Motor neuron (in vitro differentiated cells): ENCODE measurements at places on chromosomes 3 and 15.

- ATAC-seq = peak; percentile 87
These were observed 40.8 kb downstream of the NUP210 start for GRCh38 chr3:13379201-13379830.

- ATAC-seq = no peak
These were observed 89.6 kb upstream of the GALNT15 start for GRCh38 chr3:16084887-16085286.

- ATAC-seq = no peak
These were observed 177.6 kb upstream of the BCL6 start for GRCh38 chr3:187922704-187923416.

DNA sequence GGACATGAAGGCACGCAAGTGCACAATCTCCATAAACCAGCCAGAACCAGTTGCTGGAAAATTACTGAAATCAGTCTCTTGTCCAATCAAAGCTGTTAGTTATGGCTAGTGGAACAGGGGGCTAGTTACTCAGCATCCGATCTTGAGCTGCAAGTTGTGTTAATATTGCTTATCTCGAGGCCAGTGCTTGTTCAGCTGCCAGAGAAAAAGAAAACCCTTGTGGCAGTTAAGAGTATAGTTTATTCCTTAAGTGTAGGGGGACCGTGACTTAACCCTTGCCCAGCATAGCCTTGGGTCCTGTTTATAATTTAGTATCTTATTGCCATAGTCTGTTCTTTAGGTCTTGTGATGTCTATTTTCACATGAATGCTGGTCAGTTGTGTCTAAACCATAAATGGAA lies 268.5 kb downstream of the CD47 start:
- no peak for ATAC-seq

GRCh38 chr3:130800829-130801228 lies 54.2 kb upstream of the PIK3R4 start:
- no peak for ATAC-seq

DNA sequence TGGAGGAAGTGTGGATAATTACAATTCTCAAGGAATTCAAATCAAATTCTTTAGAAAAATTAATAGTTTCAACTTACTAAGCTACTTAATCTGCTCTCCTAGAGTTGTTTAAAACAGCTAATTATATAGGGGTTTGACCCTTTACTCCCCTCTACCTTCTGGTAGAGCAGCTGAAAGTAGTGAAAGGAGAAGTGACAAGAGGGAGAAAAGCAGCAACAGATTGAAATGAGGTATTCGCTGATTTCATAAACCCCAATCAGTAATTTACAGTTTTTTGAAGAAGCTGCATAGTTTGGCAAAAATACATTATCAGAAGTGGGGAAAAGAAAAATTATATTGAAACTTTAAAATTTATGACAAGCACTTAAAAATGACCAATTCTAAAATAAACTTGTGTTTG lies 52.8 kb downstream of the ZMAT3 start:
- no peak for ATAC-seq

- no peak for ATAC-seq
These were observed 109.7 kb upstream of the PDZRN3 start for GRCh38 chr3:73734211-73735089.

- ATAC-seq = no peak
These were observed 7.3 kb downstream of the SSR3 start for GRCh38 chr3:156547637-156548036.

DNA sequence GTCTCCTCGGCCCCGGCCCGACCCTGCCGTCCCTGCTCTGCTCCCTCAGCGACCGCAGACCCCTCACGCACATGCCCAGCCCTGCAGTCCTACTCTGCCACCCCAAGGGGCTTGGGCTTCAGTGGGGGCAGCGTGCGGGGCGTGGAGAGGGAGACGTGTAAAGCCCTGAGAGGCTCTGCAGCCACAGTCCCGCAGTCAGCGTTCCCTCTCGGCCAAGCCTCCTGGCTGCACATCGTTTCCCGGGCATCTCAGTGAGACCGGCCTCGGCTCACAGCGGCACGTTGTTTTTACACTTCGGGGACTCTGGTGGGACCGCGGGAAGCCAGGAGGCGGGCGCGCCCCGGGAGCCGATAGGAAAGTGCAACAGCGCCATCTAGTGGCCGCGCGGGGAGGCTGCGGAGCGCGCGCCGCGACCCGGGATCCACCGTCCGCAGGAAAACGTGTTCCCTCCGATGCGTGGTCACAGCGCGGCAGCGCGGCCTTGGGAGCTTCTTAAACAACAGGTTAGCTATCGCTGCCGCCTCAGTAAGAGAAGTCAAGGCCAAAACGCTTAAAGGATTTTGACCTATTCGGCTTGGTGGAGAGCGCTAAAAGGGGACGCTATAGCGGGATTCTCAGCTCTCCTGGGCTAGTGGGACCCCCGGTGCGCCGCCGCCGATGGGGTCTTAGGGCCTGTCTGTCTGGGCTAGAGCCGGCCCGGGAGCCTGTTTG lies 226.8 kb upstream of the IGF1R start:
- ATAC-seq = peak; percentile 97

DNA sequence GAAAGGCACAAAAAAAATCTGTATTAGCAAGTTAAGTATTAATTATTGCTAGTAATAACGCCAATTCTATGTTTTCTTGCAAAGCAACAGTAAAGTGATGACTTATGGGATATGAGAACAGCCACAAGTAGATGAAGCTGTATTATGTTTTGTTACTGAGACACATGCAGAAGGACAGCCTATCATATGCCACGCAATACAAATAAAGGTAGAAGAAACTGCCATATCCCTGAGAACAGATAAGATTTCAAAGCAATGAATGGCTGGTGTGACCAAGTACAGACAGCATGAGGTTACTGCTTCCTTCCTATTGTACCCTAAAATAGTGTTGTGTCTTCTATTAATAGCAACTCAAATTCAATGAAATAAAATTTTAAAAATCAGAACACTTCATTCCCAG lies 26.7 kb downstream of the STAG1 start:
- no peak for ATAC-seq

- ATAC-seq = peak; percentile 28
These were observed 577.0 kb upstream of the MDFIC2 start for GRCh38 chr3:70889162-70890019.

- ATAC-seq = peak; percentile 67
These were observed at the start of gene EFCC1 for GRCh38 chr3:129001101-129001805. Gene EFCC1 (plus strand): TSS chr3:129001304. CDS start chr3:129001629, 325 bp downstream.

DNA sequence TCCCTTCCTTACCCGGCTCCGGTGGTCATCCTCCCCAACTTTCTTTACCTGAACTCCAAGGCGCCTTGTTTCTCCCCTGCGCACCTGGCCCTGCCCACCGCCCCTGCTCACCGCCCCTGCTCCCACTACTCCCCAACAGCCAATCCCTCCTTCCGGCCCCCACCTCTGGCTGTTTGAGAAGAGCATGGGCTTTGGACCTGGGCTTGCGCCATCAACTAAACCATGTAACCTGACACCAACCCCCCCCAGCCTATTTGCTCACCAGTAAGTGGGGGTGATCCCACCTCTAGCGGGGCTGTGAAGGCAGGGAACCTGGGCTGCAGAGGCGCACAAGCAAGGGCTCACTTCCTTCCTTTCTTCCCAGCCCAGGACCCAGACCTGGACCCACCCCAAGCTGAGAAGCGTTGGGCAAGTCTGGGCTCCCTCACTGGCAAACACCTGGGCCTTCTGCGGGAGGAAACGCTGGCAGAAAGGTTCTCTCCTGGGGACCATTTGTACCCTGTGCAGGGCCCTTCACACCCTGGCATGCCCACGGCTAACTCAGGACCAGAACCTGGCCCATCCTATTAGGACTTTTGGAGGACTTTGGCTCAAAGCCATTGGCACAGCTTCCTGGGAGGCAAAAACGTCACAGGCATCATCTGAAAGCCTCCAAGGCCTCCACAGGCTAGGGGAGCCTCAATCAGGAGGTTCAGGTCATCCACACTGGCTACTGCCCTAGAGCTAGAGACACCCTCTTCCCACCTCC lies at the start of gene PLXNB1:
TSS of gene PLXNB1 (minus strand) at position 127 of the 748 bp plus-strand sequence. CDS start 5,475 bp downstream, outside the sequence.
- peak; percentile 2 for ATAC-seq

DNA sequence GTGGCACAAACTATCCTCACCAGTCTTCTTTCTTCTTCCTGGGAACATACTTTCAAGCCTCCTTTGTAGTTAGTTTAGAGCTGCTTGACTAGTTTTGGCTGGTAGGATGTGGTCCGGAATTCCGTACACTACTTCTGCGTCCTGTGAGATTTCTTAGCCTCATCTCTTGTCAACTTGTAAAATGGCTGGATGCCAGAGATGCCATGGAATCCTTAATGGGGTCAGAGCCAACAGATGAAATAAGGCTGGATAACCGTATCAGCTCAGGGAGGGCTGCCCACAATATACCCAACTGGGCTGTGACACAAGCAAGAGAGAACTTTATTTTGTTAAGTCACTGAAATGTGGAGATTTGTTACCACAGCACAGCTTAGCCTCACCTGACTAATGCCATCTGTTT lies 466.9 kb upstream of the MDFIC2 start:
- ATAC-seq = no peak

DNA sequence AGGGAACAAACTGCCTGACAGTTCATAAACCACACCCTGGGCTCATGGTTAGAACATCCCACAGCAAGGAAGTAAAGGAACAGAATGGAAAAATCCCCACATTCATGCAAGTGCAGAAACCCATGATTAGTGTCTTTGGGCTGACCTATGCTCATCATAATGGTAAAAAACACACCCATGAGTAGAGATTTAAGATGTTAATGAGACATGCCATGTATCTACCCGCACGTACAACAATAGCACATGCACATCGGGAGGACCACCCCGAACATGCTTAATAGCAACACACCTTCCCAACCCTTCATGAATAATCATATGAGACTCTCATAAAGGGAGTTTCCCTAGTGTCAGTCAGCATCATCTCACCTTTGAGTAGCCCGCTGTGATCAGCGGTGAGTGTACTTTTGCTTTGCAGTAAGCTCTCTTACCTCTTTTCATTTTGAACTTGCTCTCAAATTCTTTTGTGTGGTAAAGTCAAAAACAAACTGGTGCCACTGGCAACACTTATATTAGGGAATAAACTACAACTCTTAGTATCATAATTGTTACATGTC lies 23.2 kb downstream of the ZBED2 start:
- ATAC-seq = no peak

DNA sequence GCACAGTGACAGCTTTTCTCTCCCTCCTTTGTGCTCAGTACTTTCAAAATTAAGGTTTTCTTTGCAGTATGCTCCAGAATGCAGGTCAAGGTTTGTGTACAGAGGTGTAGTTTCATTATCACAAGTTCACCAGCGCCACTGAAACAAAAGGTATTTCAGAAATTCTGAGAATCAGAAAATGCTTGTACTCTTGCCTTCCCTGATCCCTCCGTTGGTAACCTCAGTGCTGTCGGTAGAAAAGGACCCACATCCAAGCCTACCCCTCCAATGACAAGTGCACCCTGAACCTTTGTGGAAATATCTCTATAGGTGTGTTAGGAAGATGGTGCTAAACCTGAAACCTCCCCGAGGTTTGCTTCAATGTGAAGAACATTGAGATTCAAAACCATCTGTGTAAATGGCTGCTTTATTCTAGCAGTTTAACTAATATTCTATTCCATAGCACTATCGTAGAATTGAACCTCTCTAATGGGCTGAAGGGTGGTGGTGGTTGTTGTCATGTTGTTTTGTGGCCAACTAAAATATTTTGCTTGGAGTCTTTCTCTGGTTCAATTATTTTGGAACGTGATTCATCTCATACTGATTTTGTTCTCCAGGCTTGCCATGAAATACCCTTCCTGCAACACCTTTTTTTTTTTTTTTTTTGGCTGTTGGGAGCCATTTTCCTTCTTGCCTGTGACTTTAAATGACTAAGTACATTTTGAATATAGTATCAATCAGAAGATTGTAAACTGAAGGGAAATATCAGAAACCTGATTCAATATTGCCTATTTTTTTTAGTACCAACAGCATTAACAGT lies 20.7 kb downstream of the ZBTB38 start:
- no peak for ATAC-seq

DNA sequence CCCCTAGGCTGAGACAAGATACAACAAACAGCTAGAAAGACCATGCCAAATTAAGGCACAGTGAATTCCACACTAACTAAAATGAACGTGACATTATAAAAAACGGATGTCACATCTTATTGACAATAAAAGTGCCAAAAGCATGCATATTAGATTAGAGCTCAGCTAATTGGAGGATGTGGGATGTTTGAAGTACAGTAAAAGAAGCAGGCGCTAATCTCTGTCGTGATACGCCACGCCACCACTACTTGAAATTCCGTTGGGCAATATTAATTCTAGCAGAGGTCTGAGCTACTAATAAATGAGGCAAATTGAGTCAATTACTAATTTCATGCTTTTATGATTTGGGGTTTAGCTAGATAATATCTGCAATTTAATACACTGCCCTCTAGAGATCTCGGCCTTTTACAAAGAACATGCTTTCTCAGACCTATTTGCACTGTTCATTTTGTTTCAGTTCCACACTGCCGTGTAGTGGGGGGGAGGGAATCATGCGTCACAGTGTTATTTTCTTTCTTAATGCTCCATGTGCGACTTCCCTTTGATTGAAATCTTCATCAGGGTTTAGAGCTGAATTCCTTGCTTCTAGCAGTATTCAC lies 52.9 kb upstream of the ROBO2 start:
- ATAC-seq = no peak

DNA sequence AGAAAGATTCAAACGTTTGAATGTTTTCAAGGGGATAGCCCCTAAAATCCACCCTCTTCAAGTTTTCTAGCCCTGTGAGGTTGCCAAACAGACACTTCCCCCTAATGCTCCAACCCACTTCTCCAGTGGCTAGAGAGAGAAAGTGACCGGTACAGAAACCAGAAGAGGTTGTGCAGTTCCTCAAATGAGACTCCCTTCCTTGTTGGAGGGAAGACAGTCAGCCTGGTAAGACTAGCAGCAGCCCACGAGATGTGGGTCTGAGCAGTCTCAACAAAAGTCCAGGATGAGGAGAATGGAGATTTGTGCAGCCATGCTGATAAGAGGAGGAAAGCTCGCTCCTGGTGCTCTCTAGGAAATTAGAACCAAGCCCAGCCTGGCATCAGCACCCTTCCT lies 222.8 kb upstream of the TPRG1 start:
- ATAC-seq = no peak

DNA sequence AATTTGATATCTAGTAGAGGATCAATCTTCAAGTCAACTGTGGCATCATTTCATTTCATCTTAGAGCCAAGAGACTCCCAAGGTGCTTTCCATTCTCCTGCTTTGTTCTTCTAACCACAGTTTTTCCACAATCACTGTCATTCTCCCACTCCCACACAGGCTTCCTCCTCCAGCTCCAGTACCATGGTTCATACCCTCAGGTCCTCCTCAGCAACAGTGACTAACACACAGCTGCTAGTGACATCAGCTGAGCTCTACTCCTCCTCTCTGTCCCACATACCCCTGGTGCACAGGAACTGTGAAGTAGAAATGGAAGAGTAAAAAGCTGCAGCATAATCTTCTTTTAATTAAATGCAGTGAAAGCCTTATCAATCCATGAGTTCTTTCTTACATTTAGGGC lies 200.2 kb upstream of the DPH6 start:
- peak; percentile 47 for ATAC-seq

- ATAC-seq = no peak
These were observed 4.9 kb upstream of the TJP1 start for GRCh38 chr15:29826908-29827820.

- no peak for ATAC-seq
These were observed 36.8 kb downstream of the MUC4 start for GRCh38 chr3:195774917-195775316.

GRCh38 chr3:195566797-195567196 lies 16.9 kb downstream of the APOD start:
- ATAC-seq = no peak

GRCh38 chr3:43180694-43181093 lies 74.8 kb upstream of the POMGNT2 start:
- ATAC-seq = no peak

- ATAC-seq = peak; percentile 77
These were observed 242.8 kb upstream of the UBE2E2 start for GRCh38 chr3:22960105-22960984.
